Kidney (tissue), 22 donors: ENCODE measurements at places on chromosomes 12 and 14. TPM values are rescaled to one million over a fixed set of nuclear protein-coding genes. Genes with fewer than 3 reads are reported as not detected.
A peak's percentile ranks its signal among the peaks of the same experiment; 100 is the strongest.

DNA sequence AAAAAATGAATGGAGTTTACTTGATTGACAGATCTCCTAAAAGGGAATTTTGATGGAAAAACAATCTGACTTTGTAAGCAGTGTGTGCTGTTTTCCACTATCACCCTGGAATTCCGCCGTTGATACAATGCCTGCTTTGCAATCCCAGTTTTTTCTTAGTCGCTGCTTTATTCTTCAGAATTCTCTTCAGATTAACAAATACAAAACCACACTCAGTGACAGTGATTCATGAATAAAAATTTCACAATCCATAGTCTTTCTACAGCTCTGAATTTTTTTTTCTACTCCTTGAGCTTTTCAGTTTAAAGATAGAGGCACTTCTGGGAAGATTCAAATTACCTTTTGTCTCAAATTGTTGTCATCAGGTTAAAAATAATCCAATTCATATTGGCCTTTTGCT lies 44.6 kb upstream of the KITLG start:
- no peak for DNase-seq

- no peak for DNase-seq
Measured at GRCh38 chr12:102652645-102653313, 172.4 kb upstream of the IGF1 start.

GRCh38 chr12:21541773-21542172 lies 15.7 kb downstream of the SPX start:
- no peak for DNase-seq

DLST gene
- polyA plus RNA-seq: 112 TPM

GRCh38 chr12:68100241-68100640 lies 59.3 kb downstream of the IFNG start:
- DNase-seq: no peak

AHSA1 gene
- polyA plus RNA-seq: 149 TPM

DNA sequence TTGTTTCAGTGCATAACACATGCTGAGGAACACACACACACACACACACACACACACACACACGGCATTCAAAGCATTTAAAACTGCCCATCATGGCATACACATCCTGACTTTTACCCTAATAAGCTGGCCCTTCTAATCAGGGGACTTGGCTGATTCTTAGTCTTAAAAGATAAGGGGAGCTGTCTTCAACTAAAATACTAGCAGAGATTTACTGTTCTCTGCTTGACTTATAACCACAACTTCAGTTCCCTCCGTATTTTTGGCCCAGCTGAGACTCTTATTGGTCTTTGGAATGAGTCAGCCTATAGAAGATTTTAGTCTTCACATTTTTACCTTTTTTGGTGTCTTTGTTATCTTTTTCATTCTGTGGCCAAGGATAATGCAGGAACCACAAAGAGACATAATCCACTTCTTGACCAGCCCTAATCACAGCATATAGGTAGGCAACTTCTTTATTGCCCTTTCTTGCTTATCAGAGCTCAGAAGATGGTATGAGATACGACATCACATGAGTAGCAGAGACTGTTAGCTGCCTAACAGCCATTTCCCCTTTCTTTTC lies 25.1 kb upstream of the SLC8A3 start:
- no peak for DNase-seq

DNA sequence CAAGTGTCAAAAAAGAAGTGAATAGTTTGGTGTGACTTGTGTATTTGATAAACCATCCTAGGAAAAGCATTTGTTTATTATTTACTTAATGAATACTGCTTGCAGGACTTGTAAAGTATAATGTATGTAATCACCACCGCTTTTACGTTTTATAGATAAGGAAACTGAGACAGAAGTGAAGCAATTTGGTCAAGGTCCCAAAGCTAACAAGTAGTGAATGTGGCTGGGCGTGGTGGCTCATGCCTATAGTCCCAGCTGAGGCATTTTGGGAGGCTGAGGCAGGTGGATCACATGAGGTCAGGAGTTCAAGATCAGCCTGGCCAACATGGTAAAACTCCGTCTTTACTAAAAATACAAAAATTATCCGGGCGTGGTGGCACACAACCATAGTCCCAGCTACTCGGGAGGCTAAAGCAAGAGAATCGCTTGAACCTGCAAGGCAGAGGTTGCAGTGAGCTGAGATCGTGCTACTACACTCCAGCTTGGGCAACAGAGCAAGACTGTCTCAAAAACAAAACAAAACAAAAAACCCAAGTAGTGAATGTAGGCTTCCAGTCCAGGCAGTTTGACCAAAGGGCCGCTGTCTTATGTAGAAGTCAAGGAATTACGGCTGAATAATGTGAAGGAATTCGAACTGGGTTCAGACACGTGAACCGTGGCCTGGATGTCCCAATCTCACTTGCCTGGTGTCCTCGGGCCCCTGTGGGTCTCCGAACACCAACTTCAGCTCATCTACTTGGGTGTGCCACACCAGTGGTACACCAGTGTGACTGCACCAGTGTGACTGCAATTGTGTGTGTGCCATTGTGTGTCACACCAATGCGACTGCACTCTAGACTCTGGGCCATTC lies 88.3 kb upstream of the MED13L start:
- no peak for DNase-seq

DNA sequence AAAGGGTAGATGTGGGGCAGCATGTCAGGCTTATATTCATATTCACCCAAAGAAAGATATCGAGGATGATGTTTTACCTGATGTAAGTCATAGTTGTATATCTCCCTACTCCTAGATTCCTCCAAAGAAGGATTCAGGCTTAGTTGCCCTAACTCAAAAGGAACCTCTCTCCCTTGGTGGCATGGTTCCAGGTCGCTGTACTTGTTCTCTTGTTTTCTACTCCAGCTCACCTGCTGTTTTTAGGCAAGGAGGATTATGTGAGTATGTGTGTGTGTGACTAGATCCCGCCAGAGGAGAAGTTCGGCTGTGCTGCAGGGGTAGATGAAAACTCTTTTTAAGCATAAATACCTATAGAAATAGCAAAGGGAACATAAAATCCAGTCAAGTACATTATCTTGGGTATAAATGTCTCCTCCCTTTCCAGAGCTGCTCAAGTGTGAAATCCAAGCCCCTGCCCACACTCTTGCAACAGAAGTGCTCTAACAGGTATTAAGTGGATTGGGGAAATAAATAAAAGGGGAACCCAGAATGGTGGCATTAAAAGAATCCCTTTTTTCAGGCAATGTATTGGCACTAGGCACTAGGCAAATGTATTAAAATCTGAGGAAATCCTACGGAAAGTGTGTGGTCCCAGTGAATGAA lies 375.7 kb downstream of the ZFP36L1 start:
- peak; percentile 73 for DNase-seq

GRCh38 chr12:64894827-64895475 lies 70.5 kb downstream of the TBC1D30 start:
- DNase-seq: no peak

DNA sequence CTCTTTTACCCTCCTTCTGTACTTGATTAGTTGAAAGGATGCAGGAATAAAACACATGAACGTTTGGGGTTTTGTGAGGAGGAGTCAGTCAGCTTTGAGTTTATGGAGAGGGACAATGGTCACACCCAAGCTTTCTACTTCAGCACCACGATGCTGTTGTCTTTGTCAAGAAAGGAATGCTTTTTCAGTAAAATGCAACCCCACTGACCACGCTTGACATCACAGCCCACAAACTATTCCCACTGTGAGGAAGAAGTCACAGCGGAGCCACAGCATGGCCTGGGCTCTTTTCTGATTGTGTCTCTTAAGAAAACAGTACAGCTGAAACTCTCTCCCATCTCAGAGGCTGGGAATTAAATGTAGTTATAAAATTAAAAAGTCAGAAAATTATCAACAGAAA lies 135.2 kb downstream of the APAF1 start:
- no peak for DNase-seq

DNA sequence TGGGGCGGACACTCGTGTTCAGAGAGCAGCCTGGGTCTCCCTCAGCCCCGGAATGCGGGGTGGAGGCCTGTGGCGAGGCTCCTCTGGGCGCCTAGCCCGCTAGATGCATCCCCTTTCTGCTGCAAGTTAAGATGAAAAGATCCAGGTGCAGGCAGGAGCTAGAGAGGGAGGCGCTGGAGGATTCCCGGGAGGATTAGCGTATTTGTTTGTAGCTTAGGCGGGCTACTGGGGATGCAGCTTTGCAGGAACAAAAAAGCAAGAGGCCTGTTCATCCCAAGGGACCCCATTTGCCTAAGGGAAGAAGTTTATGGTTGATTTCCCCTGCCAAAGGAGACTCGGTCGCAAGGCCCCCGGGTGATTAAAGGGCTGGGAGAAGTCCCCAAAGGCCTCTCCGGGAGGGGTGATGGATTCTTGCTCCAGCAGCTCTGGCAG lies 824 bp downstream of the CCDC177 start:
- peak; percentile 69 for DNase-seq

MDP1 gene
- 55.4 TPM for polyA plus RNA-seq

SOAT2 gene
- 0.26 TPM for polyA plus RNA-seq

GRCh38 chr14:104429291-104429861 lies 150.2 kb upstream of the C14orf180 start:
- peak; percentile 65 for DNase-seq

CDKN1B gene
- polyA plus RNA-seq: 27.9 TPM

- DNase-seq: peak; percentile 80
Measured at GRCh38 chr12:57756406-57757341, 1.8 kb downstream of the MARCHF9 start.

- peak; percentile 91 for DNase-seq
Measured at GRCh38 chr14:26598081-26598671, 343 bp upstream of the NOVA1 start.

DNA sequence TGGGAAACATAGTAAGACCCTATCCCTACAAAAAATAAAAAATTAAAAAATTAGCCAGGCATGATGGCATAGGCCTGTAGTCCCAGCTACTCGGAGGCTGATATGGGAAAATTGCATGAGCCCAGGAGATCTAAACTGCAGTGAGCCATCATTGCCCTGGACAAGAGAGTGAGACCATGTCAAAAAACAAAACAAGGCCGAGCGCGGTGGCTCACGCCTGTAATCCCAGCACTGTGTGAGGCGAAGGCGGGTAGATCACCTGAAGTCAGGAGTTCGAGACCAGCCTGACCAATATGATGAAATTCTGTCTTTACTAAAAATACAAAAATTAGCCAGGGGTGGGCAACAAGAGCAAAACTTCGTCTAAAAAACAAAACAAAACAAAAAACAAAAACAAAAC lies 51.6 kb downstream of the FAM186A start:
- no peak for DNase-seq

KRT74 gene
- not detected for polyA plus RNA-seq

NRXN3 gene
- polyA plus RNA-seq: 1.5 TPM

- DNase-seq: no peak
Measured at GRCh38 chr14:96083667-96084320, 44.6 kb downstream of the C14orf132 start.

ITPR2 gene
- 5.7 TPM for polyA plus RNA-seq

DNA sequence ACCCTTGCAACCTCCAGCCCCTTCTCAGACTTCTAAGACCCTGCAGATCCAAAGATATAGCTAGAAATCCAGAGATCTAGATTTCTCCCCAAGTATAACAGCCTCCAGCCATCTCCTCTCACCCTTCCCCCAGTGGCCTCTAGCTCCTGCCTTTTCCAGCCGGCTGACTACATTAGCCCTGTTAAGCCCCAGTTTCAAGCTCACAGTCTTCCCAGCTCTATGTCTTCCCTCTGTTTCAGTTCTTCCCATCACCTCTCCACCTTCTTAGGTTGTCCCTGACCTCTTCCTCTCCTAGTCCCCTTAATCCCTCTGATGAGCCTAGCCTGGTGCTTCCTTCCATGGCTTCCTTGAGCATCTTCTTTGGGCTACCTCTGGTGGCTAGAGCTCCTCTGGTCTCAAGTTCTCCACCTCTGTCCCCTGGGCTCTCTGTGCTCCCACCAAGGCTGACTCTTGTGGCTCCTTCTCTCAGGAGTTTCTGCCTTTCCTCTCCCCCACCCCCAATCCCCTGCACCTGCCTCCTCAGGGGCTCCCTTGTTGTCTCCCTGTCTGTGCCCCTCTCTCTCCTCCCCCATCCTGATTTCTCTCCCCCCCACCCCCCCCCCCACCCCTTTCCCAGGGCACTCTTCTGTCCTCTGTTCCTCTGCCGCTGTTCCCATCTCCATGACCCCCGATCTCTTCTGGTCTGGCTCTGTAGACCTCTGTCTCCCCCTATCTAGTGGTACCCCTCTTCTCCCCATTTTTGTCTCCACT lies 816 bp upstream of the GDF11 start:
- peak; percentile 29 for DNase-seq

GARIN6 gene
- polyA plus RNA-seq: not detected

IL26 gene
- polyA plus RNA-seq: not detected

RD3L gene
- polyA plus RNA-seq: not detected

- DNase-seq: no peak
Measured at GRCh38 chr14:71346685-71347084, 439.4 kb downstream of the PCNX1 start.

LRRIQ1 gene
- polyA plus RNA-seq: 2.4 TPM

DNA sequence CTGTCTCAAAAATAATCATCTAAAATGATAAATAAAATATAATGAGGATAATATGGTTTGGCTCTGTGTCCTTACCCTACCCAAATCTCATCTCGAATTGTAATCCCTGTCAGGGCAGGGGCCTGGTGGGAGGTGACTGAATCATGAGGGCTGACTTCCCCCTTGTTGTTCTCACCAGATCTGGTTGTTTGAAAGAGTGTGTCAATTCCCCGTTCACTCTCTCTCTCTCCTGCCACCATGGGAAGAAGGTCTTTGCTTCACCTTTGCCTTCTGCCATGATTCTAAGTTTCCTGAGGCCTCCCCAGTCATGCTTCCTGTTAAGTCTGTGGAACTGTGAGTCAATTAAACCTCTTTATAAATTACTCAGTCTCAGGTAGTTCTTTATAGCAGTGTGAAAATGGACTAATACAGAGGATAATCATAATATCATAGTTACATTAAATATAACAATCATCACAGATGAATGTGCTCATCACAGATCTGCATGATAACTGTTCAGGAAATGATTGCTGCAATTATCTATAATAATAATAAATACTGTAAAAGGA lies 12.6 kb downstream of the EFCAB11 start:
- DNase-seq: no peak

DNA sequence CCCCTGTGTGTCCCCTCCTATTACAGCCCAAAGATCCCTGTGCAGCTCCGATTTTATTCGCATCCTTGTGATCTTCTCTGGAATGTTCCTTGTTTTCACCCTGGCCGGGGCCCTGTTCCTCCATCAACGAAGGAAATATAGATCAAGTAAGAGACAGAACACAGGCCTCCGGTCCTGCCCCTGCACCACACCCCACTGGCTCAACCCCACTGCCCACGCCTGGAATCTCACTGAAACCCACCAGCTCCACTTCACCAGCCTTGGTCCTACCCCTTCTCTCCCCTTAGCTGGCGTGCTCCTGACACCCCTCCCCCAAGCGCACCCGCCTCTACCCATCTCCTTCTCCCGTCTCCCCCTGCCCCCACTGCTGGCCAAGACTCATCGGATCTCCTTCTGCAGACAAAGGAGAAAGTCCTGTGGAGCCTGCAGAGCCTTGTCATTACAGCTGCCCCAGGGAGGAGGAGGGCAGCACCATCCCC lies 934 bp upstream of the TAPBPL start:
- no peak for DNase-seq

- DNase-seq: peak; percentile 85
Measured at GRCh38 chr14:81464253-81465002, 64.3 kb upstream of the STON2 start.
